ENCODE measurements at places on chromosomes 1 and 21. TPM values are rescaled to one million over a fixed set of nuclear protein-coding genes. Genes with fewer than 3 reads are reported as not detected.

INKA2 gene
- 2.4 TPM for total RNA-seq

DISC1 gene
- 15.5 TPM for total RNA-seq

HHIPL2 gene
- total RNA-seq = 0.75 TPM

IGFN1 gene
- total RNA-seq = not detected

GRCh38 chr1:39653546-39654031 lies 14.1 kb upstream of the HEYL start:
- no peaks in the 10 kb centered on the region for H3K27me3 ChIP-seq
- H3K4me3 ChIP-seq = no peak overlapping the region
- H3K27ac ChIP-seq = no peak overlapping the region
- H3K4me1 ChIP-seq = peaks cover 5% of the 10 kb centered on the region

DNA sequence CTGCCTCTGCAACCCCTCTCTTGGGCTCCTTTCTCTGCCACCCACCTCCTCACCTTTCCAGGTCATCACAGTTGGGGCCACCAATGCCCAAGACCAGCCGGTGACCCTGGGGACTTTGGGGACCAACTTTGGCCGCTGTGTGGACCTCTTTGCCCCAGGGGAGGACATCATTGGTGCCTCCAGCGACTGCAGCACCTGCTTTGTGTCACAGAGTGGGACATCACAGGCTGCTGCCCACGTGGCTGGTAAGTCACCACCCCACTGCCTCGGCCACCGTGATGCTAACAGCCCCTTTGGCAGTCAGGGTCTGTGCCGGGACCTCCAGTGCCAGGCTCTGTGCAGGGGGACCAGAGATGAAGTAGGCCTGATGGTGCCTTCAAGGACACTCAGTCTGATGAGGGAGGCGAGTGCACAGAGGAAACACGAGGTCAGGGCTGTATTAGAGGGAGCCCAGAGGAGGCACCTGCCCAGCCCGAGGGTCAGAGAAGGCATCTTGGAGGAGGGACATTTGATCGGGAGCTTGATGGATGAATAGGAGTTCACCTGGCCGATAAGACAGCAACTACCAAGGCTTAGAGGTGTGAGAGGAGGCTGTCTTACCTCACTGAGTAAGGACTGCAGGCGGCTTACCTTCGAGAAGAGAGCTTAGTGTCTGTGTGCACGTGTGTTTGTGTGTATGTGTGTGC lies 18.1 kb downstream of the PCSK9 start:
- no peaks in the 10 kb centered on the region for H3K27me3 ChIP-seq
- no peak overlapping the region for H3K4me3 ChIP-seq
- H3K27ac ChIP-seq = no peak overlapping the region
- H3K36me3 ChIP-seq = no peaks in the 10 kb centered on the region

DNA sequence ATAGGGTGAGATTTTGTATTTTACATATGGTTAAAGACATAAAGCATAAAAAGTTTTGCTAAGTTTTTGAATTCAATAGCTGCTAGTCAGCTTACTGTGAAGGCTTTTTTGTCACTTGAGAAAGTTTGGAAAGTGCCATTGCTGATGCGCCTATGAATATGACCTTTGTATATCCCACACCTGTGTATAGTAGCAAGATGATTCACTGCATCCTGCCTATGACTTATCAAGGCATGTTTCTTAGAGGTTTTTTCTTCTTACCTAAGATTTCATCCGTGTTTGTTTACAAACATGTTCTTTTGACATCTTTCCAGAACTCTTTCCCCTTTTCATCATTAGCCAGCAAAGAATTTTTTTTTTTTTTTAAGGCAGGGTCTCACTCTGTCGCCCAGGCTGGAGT lies 51.5 kb downstream of the PRKAA2 start:
- H3K36me3 ChIP-seq = no peaks in the 10 kb centered on the region
- DNase-seq = no peak
- H3K4me1 ChIP-seq = no peaks in the 10 kb centered on the region
- H3K27ac ChIP-seq = no peak overlapping the region
- H3K27me3 ChIP-seq = no peaks in the 10 kb centered on the region
- H3K4me3 ChIP-seq = no peak overlapping the region

- no peak overlapping the region for H3K4me3 ChIP-seq
- no peaks in the 10 kb centered on the region for H3K36me3 ChIP-seq
- DNase-seq = no peak
Measured at GRCh38 chr1:31510853-31511789, 65.2 kb upstream of the TINAGL1 start.

DNA sequence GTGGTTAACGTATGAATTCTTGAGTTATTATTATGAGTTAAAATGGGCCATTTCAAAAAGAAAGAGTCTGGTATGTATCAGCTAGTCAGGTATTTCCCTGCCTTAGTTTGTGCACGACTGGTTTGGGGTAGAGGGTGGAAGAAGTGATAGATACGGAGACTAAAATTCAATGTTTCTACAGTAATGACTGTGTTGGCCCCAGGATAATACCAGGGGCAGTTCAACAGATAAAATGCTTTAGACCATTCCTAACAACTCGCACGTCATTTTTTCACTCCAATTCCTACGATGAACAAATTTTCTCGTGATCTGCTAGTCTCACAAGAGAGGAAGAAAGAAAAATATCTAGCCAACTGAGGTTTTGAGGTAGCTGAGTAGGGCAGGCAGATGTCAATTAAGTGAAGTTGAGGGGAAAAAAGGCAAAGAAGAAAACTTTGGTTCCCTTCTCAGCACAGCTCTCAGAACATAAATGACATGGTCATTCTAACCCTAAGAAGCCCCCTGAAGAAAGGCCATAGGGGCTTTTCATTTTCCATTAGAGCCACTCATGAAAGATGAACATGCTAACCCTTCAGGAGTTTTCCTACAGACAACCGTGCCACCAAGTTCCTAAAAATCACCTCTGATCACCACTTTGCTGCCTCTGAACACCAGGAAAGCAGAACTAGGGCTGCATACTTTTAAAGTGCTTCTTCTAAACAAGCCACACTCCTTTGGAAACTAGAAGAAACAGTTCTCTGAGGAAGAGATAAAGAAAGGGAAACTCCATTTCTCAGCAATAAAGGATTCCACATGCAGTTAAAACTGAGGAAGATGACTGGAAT lies 5.6 kb downstream of the MCOLN2 start:
- no peak overlapping the region for H3K27ac ChIP-seq
- H3K27me3 ChIP-seq = peaks cover under 1% of the 10 kb centered on the region
- no peak for DNase-seq
- peaks cover 49% of the 10 kb centered on the region for H3K4me1 ChIP-seq
- no peaks in the 10 kb centered on the region for H3K36me3 ChIP-seq

- no peak overlapping the region for H3K27ac ChIP-seq
- DNase-seq = no peak
- no peaks in the 10 kb centered on the region for H3K36me3 ChIP-seq
- no peaks in the 10 kb centered on the region for H3K27me3 ChIP-seq
Measured at GRCh38 chr1:208113011-208113410, 131.2 kb downstream of the PLXNA2 start.

- H3K4me1 ChIP-seq = no peaks in the 10 kb centered on the region
- H3K36me3 ChIP-seq = no peaks in the 10 kb centered on the region
- H3K4me3 ChIP-seq = no peak overlapping the region
- no peak for DNase-seq
Measured at GRCh38 chr1:39711966-39712340, 20.7 kb upstream of the HPCAL4 start.

- no peak overlapping the region for H3K27ac ChIP-seq
- peaks cover 14% of the 10 kb centered on the region for H3K36me3 ChIP-seq
- no peaks in the 10 kb centered on the region for H3K27me3 ChIP-seq
- H3K4me1 ChIP-seq = peaks cover 28% of the 10 kb centered on the region
- H3K4me3 ChIP-seq = no peak overlapping the region
- peak; percentile 55 for DNase-seq
Measured at GRCh38 chr1:3775490-3776230, 3.1 kb downstream of the SMIM1 start.

DNA sequence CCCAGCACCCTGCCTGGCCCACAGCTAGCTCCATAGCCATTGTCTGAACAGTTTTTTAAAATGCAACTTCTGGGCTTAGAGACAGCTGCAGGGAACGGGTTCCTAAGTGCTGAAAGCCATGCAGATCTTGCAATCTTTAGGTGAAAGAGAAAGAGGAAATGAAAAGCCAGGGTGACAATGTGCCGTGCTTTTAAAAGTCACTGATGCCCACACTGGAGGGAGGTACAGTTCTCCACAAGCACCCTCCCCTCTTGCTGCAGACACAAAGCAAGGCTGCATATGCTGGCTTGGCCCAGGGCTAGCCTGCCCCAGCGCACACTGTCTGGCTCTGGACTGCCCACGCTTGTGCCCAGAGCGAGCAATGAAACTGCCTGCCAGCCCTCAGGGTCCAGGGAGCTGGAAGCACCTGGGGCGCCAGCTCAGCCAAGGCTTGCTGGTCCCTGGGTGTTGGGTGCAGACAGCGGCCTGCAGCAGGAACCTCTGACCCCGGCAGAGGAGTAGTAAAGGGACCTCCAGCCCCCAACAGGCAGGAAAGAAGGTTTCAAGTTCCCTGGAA lies 70.4 kb downstream of the AJAP1 start:
- H3K4me3 ChIP-seq = no peak overlapping the region
- no peaks in the 10 kb centered on the region for H3K27me3 ChIP-seq
- no peak overlapping the region for H3K27ac ChIP-seq
- no peaks in the 10 kb centered on the region for H3K36me3 ChIP-seq

DNA sequence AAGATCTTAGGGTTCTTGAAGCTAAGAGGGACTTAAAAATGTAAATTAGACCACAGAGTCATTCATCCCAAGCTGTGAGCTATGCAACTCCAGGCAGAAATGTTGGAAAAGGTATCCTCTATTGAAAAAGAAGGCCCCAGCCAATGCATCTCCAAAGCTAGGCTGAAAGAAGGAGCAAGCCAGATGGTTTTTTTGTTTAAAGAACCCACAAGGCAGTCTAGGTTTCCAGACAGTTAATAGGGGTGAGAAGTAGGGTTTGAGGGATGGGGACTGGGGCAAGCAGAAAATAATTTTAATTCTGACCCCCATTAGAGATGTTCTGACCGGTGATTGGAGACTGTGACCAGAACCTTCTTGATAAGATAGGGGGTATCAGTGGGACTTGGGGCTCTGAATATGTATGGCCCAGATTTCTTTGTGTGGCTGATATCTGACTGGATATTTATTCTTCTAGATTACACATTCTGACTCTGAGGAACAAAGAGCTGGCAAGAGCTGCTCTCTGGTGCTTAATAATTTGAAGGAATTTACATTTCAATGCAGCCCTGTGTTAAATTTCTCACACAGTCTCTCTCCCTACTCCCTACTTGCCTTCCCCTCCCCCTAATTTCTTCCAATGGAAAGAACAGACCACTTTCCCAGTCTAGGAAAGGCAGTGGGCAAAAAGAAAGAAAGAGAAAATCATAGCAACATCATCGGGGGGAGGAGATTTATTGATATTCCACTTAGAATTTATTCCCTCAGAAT lies 104.9 kb downstream of the NUF2 start:
- H3K27me3 ChIP-seq = no peaks in the 10 kb centered on the region
- H3K27ac ChIP-seq = no peak overlapping the region
- no peak overlapping the region for H3K4me3 ChIP-seq
- DNase-seq = no peak
- H3K4me1 ChIP-seq = no peaks in the 10 kb centered on the region
